ENCODE measurements at places on chromosomes 16 and 17. TPM values are rescaled to one million over a fixed set of nuclear protein-coding genes. Genes with fewer than 3 reads are reported as not detected.

CACNG4 gene
- total RNA-seq: not detected

ZNF624 gene
- total RNA-seq: 3.1 TPM

ZNRF1 gene
- 10.4 TPM for total RNA-seq

PRAC2 gene
- not detected for total RNA-seq

TAT gene
- total RNA-seq: not detected

CD300LB gene
- not detected for total RNA-seq

CCL7 gene
- 4.9 TPM for total RNA-seq

GRCh38 chr17:76255801-76256429 is 9.2 kb upstream of the UBALD2 start:
- no peak for DNase-seq

- no peak for DNase-seq
Measured at GRCh38 chr17:16442141-16442540, 26.8 kb downstream of the TRPV2 start.

GRCh38 chr17:17752821-17753321 is 71.6 kb downstream of the RAI1 start:
- peak; percentile 45 for DNase-seq

DNA sequence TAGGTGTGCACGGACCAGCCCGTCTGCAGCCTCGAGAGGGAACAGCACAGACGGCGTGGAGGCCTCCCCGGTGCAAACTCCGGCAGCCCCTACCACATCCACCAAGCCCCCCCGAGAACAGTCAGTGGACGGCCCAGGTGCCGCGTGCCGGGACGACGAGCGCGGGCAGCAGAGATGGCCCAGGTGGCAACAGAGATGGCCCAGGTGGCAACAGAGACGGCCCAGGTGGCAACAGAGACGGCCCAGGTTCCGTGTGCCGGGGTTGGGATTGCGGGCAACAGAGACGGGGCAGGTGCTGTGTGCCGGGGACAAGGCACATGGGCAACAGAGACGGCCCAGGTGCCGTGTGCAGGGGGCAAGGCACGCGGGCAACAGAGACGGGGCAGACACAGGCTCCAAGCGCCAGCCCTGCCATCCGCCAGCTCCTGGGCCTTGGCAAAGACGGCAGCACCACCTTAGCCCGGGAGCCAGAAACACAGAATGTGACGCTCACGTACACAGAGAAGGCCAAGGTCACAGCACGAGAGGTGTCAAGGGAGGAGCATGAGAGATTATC is 31.1 kb downstream of the RPH3AL start:
- no peak for DNase-seq

GRCh38 chr17:2022647-2023240 is 2.4 kb downstream of the RTN4RL1 start:
- no peak for DNase-seq

- DNase-seq: peak; percentile 19
Measured at GRCh38 chr16:57675741-57676551, 7.8 kb downstream of the ADGRG3 start.

- DNase-seq: no peak
Measured at GRCh38 chr17:3917391-3917931, 1.2 kb upstream of the P2RX1 start.

- peak; percentile 63 for DNase-seq
Measured at GRCh38 chr16:28321700-28322411, 29.5 kb downstream of the SBK1 start.

- DNase-seq: peak; percentile 8
Measured at GRCh38 chr16:87288753-87289362, 28.3 kb downstream of the C16orf95 start.

DNA sequence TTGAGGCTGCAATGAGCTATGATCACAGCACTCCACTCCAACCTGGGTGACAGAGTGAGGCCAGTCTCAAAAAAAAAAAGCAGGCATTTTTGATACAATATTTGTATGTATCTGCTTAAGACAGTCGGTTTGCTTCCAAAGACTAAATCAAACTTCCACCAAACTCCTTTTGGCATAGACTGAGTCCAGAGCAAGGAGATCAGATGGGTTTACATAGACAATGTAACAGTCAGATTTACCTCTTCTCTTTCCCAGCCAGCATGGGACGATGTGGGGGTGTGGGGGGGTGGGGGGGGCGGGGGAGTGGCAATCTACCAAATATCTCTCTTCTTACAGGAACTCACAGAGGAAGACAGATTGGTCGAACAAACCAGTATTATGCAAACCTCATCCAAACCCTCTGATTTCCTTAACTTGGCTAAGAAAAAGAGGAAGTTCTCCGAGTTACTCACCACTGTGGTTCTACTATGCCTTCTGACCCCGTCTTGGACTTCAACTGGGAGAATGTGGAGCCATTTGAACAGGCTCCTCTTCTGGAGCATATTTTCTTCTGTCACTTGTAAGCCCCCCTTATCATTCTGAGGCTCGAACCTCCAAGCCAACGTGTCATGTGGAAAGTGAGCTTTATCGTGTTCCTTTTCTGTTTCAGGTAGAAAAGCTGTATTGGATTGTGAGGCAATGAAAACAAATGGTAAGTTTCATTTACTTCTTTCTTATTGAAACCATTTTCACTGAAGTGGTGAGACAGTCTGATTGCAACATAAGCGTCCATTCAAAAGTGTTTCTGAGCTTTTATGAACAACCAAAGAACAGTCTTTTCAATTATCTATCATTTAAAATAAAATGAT is at the start of gene MILR1:
TSS of gene MILR1 (plus strand) at position 451 of the 848 bp plus-strand sequence. CDS start at position 505, 54 bp downstream.
- peak; percentile 93 for DNase-seq

- DNase-seq: no peak
Measured at GRCh38 chr16:85134789-85135142, 22.5 kb upstream of the CIBAR2 start.

GRCh38 chr17:21817791-21818364 is 125.6 kb downstream of the KCNJ18 start:
- DNase-seq: no peak

DNA sequence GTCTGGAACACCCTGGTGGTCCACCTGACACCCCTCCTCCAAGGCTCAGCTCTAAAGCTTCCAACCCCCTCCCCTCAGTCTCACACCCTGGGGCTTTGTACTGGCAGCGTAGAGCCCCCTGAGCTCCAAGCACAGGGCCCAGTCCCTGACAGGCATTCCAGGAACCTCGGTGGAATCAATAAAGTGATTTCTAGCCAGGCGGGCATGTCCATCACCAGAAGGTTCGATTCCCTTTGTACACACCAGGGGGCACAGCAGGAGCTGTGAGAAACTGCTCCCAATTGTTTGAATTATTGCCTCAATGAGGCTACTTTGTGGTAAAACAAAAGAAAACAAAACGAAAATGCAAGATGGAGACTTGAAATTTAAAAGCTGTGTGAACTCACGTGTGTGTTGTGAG is 51.8 kb downstream of the SMPD3 start:
- DNase-seq: peak; percentile 83

DNA sequence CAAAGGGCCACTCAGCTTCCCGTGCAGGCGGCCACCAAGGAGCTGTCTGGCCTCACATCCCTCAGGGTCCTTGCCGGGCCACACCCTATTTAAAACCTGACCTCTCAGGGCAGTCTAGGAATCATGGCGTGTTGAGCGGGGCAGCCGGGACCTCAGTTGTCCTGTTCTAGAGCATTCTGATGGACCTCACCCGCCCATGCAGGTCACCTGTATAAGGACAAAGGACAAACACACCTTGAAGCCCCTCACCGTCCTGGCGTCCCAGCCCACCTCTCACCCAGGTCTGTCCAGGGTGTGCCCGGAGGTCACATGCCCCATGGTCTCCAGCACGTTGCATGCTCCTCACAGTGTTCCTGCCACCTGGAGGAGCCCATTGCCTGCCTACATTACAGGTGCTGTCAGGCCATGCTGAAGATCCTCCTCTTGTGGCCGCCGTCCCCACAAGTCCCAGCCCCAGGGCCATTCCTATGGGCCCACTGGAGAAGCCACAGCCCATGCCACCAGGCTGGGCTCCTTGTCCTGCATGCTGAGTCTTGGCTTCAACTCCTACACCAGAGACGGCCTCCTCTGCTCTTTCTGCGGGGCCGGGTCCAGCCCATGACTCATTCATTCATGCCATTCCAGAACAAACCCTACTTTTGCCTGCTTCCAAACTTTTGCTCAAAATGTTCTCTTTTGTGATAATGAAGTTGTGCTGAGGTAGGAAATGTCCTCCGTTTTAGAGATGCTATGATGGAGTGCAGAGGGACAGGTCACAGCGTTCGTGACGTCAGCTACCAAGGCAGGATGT is 46.3 kb downstream of the PEMT start:
- peak; percentile 77 for DNase-seq

DNA sequence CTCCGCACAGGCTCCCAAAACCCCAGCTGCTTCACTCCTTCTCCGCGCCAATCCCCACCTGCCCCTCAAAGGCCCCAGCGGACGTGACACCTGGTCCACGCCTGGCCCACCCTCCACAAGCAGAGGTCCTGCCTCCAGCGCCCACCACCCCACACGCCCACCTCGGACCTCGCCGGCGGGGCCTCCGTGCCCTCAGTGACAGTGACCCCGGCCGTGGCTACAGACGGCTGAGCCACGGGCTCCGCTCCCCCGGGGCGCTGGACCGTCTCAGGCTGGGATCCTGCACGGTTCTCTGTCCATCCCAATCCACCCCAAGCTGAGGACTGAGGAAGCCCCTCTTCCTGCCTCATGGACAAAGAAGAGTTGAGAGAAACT is 25.1 kb downstream of the PIEZO1 start:
- DNase-seq: no peak

DNA sequence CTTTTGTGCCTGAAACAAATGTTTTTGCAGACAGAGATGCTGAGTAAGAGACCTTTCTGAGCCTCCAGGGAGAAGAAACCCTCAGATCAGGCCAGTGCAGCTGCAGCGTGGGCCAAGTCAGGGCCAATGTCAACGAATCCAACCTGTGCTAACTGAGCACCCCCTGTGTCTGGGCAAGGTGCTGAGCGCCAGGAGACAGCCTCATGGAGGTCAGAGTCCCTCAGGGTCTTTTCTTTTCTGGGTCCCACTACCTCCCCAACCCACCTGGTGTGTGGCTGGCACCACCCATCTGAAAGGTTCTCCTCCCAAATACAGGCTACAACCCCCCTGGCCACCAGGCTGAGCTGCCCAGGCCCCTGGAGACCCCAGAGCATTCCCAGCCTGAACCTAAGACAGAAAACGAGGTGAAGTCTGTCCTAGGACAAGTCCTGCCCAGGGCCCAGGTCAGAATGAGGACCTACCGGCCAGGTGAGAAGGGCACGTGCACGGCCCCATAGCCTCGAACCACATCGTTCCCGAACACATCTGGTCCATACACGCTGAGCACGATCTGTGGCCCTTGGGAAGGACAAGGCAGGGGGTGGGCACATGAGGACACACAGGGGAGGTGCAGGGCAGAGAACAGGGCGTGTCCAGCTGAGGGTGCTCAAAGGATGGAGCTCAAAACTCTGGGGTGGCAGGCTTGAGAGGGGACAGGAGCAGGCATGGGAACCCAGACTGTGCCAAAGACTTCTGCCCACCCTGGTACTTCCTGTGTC is 15.0 kb downstream of the B9D1 start:
- no peak for DNase-seq

DNA sequence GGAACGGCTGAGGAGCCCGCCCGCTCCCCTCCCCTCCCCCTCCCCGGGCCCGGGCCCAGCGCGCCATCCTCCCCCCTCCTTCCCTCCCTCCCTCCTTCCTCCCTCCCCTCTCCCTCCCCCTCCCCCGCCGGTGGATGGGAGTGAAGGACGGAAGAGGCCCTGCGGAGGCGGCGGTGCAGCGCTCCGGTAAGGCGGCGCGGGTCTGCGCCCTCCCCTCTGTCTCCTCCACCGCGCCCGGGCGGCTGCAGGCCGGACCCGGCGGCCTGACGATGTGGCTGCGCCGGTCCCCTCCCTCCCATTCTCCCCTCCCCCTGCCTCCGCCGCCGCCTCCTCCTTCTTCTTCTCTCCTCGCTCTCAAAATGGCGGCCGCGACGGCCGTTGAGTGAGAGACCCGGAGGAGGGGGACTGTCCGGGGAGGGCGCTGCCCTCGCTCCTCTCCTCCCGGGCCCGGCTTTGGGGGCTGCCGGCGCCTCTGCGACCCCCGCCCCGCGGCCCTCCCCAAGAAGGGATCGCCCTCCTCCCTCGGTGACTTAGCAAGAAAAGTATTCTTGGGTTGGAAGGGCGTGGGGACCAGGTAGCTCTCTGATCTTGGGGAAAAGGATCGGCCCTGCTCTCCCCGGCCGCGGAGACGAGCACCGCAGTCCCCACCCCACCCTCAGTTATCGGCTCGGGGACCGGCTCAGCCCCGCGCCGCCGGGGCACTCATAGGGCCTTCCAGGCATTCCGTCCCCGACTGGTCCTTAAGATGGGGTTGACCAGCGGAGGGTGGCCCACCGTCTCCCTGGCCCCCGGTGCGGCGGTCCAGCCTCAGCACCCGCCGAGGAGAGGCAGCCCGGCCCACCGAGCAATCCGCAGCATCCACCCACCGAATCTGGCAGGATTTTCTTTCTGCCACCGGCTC is 617 bp downstream of the PAFAH1B1 start:
- peak; percentile 87 for DNase-seq

DNA sequence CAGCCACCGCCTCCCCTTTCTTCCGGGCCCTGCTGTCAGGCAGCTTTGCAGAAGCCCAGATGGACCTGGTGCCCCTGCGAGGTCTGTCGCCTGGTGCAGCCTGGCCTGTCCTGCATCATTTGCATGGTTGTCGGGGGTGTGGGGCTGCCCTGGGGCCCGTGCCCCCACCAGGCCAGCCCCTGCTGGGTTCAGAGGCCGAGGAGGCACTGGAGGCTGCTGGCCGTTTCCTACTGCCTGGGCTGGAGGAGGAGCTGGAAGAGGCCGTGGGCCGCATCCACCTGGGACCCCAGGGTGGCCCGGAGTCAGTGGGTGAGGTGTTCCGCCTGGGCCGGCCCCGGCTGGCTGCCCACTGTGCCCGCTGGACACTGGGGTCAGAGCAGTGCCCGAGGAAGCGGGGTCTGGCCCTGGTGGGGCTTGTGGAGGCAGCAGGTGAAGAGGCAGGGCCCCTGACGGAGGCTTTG is 5.5 kb upstream of the TGFB1I1 start:
- DNase-seq: no peak

GRCh38 chr16:64654178-64654577 is 467.7 kb downstream of the CDH11 start:
- DNase-seq: peak; percentile 25

GRCh38 chr16:82605863-82606620 is 20.7 kb upstream of the CDH13 start:
- no peak for DNase-seq

DNA sequence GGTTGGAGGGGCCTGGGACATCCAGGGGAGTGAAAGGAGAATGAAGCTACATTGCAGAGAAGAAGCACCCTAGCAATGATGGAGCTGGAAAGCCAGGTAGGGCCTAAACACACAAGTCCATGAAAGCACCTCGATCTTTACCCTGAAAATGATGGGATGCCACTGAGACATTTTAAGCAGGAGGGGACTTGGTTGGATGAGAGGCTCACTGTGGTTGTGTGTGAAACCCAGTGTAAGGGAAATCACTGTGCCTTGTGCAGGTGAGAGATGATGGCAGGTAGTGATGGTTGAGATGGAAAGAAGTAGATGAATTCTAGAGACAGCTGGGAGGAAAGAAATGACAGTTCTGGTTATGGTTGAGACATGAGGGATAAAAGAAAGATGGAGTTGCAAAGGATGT is 132.9 kb upstream of the CACNG3 start:
- DNase-seq: no peak
